Dermis microvascular lymphatic vessel endothelial cell (primary cell): ENCODE measurements at places on chromosomes 6 and 20.

DNA sequence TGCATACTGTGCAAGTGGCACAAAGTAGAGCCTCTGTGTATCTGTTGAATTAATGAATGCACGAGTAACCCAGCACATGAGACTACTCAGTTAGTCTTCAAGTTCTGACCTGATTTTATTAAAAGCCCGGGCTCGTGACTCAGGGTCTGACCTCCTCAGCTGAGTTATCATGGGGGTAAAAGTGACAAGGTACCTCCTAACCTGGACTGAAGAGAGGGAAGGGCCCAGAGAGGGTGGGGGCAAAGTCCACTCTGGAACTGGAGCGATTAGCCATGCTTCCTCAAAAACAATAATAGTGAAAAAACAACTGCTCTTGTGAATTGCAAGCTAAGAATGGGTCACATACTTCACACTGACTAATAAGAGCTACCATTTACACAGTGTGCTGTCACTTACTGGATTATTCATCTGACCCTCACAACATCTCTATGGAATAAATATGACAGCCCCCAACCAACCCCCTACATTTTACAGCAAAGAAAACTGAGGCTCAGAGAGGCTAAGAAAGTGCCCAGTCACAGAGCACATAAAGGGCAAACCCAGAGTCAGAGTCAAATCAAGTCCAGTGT lies 26.7 kb downstream of the TRERF1 start:
- DNase-seq: no peak

GRCh38 chr6:165890404-165890735 lies 227.3 kb upstream of the PDE10A start:
- DNase-seq: no peak

DNA sequence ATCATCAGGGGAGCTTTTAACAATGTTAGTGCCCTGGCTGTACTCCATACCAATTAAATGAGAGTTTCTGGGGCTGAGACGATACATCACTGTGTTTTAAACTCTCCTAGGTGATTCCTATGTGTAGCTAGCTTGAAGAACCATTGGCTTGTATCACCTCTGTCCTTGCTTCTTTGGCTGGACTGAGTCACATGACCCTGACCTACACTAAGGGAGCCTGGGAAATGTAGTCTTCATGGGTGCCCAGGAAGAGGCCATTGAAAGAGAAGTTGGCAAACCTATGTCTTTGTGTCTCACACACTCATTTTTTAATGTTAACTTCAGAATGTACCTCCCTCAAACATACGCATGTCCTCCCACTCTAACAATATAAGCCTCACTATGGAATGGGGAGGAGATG lies 506.6 kb downstream of the DHX35 start:
- DNase-seq: no peak

GRCh38 chr6:98929498-98930060 lies 18.2 kb downstream of the FBXL4 start:
- DNase-seq: no peak

- DNase-seq: no peak
These were observed 50.9 kb downstream of the CYP24A1 start for GRCh38 chr20:54122681-54123586.

- no peak for DNase-seq
These were observed 15.7 kb upstream of the AHCY start for GRCh38 chr20:34318609-34319443.

- DNase-seq: peak; percentile 3
These were observed 31.1 kb upstream of the ENPP4 start for GRCh38 chr6:46098678-46099077.

DNA sequence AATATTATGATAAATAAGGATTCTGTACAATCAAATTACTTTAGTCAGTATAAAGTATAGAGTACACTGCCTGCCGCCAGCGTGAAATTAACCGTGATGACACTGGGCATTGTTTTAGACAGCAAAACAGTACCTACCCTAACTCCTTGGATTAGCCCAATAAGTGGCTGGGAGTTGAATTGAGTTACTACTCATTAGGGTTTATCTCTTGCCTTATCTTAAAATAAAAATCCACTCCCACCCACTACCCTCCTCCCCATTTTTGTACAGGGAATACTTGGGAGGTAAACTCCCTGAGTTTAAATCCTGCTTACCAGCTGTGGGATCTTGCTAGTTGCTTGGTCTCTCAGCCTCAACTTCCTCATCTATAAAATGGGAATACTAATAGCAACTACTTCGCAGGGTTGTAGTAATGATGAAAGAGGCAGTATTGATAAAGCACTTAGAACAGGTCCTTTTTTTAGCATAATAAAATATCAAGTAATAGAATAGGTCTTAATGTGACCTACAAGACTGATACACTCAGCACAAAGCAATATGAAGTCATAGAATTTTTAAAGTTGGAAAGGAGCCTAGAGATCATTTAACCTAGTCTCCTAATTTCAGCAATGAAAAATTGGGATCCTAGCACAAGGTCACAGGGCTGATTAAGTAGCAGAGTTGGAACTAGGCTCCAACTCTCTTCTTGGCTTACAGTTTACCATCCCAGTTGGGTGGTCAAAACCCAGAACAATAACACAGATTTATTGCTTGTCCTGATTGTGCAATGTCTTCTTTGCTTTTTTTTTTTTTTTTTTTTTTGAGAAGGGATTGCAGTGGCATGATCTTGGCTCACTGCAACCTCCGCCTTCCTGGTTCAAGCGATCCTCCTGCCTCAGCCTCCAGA lies 23.8 kb downstream of the PHACTR2 start:
- no peak for DNase-seq

- no peak for DNase-seq
These were observed 2.7 kb upstream of the IP6K3 start for GRCh38 chr6:33749401-33749800.

- DNase-seq: no peak
These were observed 20.4 kb downstream of the MDFI start for GRCh38 chr6:41658636-41659035.

DNA sequence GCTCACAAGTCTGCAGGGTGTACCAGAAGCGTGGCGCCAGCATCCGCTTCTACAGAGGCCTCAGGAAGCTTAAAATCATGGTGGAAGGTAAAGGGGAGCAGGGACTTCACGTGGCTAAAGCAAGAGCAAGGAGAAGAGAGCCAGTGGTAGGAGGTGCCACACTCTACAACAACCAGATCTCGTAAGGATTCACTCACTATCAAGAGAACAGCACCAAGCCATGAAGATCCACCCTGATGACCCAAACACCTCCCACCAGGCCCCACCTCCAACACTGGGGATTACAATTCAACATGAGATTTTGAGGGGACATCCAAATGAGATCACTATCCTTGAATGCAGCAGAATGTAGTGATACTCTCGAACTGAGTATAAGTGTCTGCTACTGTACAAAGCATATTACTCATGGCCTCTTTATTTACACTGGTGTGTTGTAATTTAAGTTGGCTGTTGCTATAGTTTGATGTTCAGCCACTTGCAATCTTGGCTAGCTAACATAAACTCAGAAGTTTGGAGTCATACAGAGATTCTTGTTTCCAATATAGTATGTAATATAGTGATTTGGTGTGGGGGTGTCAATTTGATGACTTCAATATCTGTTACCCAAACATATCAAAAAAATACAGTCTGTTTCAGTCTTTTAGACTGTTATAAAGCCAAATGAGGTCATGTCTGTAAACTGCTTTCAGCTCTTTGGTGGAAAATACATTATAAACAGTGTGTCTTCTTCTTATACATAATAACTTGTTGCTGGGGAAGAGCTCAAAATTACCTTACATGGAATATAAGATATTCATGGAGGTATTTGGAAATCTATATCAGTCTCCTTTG lies 39.4 kb upstream of the MYLIP start:
- no peak for DNase-seq
